ENCODE measurements at places on chromosomes 6 and 20.

DNA sequence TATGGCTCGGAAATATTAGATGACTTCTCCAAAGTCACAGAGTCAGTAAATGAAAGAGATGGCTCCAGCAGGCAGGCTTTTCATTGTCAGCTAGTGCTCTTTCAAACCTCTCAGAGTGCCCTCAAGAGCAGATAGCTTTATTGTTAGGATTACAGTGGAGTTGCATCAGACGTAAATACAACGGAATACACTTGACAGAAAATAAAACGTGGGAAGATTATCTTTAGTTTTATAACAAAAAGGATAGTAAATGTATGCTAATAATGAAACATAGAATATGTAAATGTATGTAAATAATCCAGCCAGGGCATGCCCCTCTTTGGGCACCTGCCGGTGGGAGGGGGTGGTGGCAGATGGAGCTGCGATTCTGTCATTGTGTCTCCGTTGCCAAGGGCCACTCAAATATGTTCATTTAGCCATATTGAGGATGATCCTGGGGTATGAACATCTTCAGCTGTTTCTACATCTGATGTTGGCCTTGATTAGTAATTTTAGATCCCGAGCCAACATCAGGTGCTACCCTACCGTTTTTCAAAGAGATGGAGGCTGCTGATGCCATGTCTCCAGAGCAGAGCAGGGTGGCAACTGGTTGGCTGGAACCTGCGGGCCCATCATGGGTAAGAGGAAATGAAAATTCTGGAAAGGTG is 358.3 kb upstream of the SULF2 start:
- no peak for DNase-seq

DNA sequence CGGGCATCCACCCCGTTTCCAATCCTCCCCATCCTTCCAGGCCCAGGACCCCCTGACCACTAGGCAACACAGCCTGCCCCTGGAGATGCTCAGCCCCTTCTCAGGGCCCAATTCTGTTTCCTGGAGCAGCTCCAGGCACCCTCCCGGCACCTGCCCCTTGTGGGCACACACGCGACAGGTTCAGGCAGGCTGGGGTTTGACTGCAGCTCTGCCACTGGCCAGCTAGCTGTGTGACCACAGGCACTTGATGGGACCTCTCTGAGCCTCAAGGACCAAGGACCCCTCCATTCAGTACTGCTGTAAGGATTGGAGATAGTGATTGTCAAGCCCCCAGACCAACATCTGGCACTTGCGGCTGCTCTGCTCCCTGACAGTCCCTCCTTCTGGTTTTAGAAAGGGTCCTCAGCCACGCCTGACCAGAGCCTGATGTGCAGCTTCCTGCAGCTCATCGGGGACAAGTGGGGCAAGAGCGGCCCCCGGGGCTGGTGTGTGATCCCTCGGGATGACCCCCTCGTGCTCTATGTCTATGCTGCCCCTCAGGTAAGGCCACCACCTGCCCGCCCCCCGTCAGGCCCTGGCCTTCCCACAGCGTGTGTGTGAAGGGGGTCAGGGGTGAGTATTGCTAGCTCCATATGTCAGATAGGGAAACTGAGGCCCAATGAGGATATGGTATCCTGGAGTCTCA is 21.7 kb downstream of the FGD2 start:
- no peak for DNase-seq

DNA sequence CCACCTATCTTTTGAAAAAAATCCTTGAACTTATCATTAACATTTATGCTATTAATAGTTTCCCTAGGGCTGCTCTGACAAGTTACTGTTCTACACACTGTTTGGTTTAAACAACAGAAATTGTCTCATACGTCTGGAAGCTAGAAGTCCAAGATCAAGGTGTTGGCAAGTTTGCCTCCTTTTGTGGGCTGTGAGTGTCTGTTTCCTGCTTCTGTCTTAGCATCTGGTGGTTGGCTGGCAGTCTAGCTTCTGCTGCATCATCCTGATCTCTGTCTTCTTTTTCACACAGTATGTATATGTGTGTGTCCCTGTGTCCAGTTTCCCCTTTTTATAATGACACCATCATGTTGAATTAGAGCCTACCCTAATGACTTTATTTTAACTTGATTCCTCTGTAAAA is 154.8 kb downstream of the RPS12 start:
- no peak for DNase-seq

DNA sequence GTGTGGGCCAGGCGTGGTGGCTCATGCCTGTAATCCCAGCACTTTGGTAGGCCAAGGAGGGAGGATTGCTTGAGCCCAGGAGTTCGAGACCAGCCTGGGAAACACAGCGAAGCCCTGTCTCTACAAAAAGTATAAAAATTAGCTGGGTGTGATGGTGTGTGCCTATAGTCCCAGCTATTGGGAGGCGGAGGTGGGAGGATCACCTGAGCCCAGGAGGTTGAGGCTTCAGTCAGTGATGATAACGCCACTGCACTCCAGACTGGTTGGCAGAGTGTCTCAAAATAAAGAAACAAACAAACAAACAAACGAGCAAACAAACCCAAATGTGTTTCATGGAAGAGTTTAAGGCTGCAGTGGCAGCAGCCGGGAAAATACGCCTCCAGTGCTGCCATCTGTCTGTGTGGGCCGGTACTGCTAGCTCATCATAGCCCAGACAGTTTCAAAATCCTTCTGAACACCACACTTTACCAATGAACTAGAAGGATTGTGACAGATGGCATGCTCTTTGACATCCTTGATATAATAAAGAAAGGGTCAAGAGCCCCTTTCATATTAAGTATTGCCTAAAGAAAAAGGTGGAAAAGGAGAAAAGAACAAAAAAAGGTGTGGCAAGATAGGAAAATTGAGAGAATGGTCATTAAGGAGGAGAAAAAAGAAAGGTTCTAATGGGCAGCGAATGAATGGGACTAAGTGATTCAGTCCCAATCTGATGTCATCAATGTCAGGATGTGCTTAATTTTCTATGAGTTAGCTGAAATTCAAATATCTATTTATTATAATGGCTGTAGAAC is 298.6 kb downstream of the SYNE1 start:
- peak; percentile 13 for DNase-seq

- no peak for DNase-seq
Observed at GRCh38 chr6:38173909-38174308, 354.4 kb downstream of the ZFAND3 start.

DNA sequence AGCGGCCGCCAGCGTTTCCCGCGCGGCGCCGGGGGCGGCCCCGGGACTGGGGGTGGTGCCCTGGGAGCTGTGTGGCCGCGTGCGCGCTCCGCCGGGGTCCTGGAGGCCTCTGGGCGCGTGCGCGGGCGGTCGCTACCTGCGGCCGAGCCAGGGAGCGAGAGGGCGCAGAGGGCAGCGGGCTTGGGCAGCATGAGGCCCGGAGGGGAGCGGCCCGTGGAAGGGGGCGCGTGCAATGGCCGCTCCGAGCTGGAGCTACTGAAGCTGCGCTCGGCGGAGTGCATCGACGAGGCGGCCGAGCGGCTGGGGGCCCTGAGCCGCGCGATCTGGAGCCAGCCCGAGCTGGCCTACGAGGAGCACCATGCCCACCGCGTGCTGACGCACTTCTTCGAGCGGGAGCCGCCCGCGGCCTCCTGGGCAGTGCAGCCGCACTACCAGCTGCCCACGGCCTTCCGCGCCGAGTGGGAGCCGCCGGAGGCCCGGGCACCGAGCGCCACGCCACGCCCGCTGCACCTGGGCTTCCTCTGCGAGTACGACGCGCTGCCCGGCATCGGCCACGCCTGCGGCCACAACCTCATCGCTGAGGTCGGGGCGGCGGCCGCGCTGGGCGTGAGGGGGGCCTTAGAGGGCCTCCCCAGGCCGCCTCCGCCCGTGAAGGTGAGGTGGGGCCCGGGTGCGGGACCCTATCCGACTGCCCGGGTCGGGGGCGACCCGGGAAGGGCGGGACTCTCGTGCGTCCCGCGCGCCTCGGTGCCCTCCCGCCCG is at the start of gene PM20D2:
TSS of gene PM20D2 (plus strand) at position 100 of the 762 bp plus-strand sequence. CDS start at position 190, 90 bp downstream.
- DNase-seq: peak; percentile 72

GRCh38 chr6:24702720-24703282 is 16.2 kb downstream of the C6orf62 start:
- no peak for DNase-seq

DNA sequence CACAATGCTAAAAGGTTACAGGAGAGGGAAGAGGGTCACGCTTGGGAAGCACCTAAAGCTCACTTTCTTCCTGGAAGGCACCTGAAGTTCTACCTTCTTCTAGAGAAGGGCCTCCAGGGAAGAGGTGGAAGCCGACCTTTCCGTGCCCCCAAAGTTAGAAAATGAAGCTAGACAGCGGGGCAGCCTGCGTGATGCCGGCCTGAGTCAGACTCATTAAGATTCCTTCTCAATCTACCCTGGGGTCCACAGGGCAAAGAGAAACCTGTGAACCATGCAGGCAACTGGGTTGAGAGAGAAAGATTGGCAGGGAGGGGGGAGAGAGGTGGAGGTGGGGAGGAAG is 54.8 kb upstream of the CCDC167 start:
- DNase-seq: peak; percentile 70

- DNase-seq: no peak
Observed at GRCh38 chr6:143370812-143371370, 79.6 kb downstream of the ADAT2 start.

GRCh38 chr6:15399641-15400470 is 154.0 kb downstream of the JARID2 start:
- DNase-seq: no peak

DNA sequence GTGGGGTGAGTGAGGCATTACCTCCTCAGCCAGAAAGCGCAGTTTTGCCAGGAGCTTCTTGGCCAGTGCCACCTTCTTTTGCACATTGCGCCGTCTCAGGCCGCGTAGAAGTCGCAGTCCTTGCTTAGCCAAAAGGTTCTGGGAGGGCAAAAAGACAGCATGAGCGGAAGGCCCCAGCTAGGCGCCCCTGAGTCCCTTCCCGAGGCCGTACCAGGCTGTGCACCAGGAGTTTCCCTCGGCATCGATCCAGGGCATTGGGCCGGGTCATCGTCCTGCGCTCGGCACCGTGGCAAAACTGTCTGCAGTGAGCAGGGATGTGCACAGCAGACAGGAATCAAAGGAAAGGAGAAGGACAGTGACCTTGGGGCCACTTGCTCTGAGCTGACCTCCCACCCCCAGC is 20.2 kb upstream of the SPAG4 start:
- no peak for DNase-seq

- no peak for DNase-seq
Observed at GRCh38 chr20:13739731-13740649, 44.7 kb downstream of the ESF1 start.

DNA sequence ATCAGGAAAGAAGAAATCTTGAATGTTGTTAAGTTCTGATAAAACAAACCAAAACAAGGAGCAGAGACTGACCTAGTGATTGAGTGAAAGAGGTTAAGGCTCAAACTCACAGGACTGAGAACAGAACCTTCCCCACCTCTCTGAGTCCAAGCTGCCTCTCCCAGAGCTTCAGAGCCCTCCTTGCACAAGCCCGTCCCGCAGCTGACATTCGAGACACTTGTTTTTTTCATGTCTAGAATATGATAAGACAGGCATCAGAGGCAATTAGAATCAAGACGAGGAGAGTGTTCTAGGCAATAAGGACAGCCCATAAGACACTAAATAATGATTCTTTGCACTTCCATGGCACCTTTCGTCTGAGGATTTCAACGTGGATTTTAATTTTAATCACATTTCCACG is 140.6 kb downstream of the PXDC1 start:
- no peak for DNase-seq

- no peak for DNase-seq
Observed at GRCh38 chr20:32541323-32542258, 43.5 kb downstream of the NOL4L start.

DNA sequence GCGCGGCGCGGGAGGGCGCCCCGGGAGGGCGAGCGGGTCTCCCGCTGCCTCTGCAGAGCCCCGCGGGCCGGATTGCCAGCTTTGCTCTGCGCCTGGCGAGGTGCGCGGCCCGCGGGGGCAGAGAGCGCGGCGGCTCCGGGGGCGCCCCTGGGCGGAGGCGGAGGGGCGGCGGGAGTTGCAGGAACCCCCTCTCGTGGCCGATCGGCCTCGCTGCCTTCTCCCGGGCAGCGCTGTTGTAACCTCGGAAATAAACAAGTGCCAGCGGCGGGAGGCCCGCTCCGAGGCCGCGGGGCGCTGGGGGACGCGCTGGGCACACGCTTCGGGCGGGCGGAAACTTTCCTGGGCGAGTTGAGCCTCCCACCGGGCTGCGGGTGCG is 1.2 kb downstream of the CDH4 start:
- DNase-seq: no peak

- DNase-seq: no peak
Observed at GRCh38 chr20:38671701-38672292, 52.5 kb upstream of the SLC32A1 start.

DNA sequence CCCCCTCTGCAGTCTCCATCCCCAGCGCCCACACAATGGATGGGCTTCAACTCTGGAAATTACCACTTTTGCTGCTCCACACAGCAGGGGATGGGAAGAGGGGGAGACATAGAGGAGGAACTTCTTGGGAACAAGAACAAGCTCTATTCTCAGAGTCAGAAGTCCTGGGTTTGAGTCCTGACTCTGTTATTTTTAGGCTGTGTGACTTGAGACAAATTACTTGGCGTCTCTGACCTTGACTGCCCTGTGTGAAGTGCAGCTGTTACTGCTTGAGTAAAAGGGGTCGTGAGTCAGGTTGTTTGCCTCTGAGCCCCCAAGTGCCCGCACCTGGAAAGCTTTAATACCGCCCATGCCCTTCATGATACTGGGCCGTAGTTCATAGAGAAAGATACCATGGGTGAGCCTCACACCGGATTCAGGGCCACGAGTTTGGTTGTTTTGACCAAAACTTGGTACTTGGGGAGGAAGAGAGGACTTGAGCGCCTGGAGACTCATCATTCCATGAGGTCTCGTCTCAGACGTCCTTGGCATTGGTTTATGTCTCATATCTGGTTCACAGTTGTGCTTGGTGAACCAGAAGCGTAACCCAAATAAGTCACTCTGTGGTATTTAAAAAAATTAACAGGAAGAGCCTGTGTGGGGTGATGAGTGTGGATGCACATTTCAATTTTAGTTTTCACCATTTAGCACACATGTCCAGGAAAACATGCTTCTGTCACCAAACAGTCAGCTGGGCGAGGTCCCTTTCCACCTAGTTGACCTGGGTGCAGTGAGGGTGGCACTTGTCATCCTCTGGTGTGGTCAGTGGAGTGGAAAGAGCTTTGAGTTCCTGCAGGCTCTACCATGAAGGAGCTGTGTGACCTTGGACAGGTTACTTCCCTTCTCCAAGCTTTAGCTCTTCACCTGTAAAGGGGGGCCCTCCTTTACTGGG is 75.6 kb downstream of the CDC5L start:
- no peak for DNase-seq

GRCh38 chr6:49913636-49914375 is 47.5 kb upstream of the CRISP1 start:
- DNase-seq: no peak

DNA sequence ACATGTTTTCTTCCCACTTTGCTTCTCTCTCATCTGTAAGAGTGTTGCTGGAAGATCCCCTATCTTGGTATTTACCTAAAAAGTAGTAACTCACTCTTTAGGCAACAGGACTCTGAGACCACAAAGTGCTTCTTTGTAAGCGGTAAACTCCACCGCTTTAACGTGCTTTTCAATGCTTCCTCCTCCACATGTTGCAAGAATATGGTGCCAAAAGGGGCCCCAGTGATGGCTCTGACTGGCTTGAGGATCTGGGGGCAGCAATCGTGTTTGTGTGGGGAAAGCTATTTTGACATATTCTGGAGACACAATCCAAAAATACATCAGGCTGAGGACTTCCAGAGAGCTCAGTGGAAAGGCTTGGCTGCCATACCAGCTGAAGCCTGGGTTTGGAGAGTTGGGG is 12.4 kb upstream of the CPNE5 start:
- DNase-seq: no peak

- no peak for DNase-seq
Observed at GRCh38 chr20:63327231-63327745, 33.9 kb downstream of the CHRNA4 start.

Measured in stimulated activated naive B cell treated with anti-CD40 and anti-IgM and Interleukin-4, amounts not matched to agents 10 μg/mL and 1 μg/mL and 100 μg/mL, for 72 hours (primary cell).